Choroid plexus epithelial cell (primary cell): ENCODE measurements at places on chromosomes 3 and 15.
A peak's percentile ranks its signal among the peaks of the same experiment; 100 is the strongest.

DNA sequence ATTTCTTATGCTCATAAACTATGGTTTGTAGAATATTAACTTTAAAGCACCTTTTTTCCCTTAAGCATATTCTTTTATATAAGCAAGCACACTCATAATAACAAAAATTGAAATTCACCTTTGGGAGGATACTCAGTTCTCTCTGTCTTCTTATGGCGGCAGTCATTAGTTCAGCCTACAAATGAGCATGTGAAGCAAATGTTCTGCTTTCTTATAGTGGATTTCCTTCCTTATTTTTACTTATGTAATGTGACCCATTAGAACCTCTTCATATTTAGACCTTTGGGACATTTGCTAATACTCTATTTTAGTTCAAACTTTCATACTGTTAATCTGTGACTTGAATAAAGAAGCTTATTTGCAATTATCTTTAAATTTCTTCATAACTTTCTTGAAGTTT lies at the start of gene P2RY13:
Gene P2RY13 (minus strand): TSS at position 187 of the 400 bp plus-strand sequence. CDS start 21 bp downstream, at position 166.
- DNase-seq: no peak

DNA sequence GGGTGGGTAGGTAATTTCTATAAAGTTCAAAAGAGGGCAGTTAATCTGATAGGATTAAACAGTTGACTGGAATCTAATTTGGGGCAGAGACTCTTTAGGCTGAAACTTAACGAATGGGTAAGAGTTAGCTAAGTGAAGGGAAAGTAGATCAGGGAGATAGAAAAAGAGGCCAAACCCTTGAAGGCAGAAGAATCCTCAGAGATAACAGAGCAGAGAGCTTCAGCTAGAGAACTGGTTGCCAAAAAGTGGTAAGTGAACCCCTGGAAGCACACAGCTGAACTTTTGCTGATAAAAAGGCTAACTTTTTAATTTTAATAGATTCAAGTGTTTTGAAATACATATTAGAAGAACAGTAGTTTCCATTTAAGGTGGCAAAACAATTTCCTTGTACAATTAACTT lies 99.2 kb downstream of the FHIT start:
- no peak for DNase-seq

DNA sequence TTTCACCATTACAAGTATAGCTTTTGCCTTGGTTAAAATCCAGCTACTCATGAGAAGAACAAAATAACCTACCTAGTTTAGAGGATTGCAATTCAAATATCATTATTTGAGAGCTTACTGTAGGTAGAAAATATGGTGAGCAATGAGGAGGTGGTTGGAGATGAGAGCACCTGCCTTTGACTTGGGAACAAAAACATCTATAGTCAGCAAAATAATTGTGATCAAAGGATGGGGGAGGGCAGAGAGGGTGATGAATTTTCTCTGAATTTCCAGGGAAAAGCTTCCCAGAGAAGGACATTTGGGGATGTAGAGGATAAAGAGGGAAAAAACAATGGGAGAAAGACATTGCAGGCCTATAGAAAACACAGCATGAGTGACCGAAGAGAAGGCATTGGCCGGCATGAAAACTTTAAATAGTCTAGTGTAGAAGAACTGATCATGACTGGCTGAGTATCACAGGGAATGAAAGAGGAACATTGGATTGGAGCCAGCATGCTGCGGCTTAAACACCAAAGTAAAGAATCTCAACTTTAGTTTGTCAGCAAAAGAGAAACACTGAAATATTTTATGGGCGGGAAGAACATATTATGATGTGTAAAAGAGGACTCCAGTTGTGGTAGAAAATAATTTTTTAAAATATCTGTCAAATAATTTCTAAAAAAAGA lies 581.3 kb downstream of the UNC13C start:
- no peak for DNase-seq

- no peak for DNase-seq
Observed at GRCh38 chr3:14510838-14511622, 29.1 kb downstream of the GRIP2 start.

- no peak for DNase-seq
Observed at GRCh38 chr15:60235951-60236710, 161.7 kb downstream of the ANXA2 start.

DNA sequence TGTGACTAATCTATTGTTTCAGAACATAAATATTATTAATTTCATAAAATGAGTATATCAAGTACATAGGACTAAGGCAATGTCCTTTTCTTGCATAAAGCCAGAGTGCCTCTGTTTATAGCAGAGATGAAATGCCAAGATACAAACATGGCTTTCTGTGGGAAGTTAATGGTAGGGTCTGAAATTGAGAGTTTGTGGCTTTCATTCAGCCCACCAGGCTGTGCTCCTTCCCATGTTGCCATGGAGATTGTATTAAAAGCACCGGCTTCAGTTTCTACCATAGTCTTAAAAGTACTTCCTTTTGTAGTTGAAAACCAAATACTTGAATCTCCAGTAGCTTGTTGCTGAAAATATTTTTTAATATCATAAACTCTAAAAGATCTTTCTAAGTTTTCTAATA lies 114.0 kb downstream of the LRRC28 start:
- DNase-seq: no peak

DNA sequence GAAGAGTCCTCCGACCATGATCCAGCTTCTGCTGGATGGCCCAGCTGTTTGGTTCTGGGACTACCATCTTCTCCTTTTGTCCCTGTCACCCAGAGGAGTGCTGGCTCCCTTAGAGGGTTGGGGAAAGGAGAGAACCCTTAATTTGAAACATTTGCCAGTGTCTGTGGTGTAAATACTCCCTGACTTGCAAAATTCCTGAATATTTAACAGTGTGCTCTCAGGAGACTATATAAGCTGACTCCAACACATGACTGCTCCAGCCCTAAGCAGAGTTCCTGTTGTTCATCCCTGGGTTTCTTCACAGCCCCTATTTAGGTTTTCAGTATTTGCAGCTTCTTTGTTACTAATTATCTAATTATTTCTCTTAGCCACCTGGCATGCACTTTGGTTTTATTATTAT lies 133.1 kb downstream of the CPNE4 start:
- no peak for DNase-seq

GRCh38 chr3:187992609-187993008 lies 161.3 kb upstream of the LPP start:
- DNase-seq: no peak

GRCh38 chr3:169071003-169071402 lies 592.5 kb downstream of the MECOM start:
- DNase-seq: peak; percentile 77

- DNase-seq: peak; percentile 68
Observed at GRCh38 chr3:157263027-157263426, 103.1 kb upstream of the CCNL1 start.

- no peak for DNase-seq
Observed at GRCh38 chr15:24075420-24076089, 388.4 kb upstream of the NDN start.

DNA sequence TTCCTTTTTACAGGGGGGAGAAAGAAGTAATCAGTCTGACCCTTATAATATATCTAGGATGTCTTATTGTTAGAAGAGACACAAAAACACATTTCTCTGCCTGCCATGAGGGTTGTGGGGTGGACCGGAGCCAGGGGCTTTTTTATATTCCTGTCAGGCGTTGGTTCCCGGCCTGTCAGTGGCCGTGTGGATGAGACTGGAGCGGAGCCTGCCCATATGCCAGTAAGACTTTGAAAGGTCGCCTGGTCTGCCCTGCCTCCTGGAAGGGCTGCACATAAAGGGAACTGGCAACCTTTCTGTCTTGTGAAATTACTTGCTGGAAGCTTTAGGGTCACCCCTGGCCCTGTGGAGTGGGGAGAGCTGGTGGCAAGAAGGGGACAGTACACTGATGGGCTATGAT lies 34.7 kb downstream of the MAP3K13 start:
- DNase-seq: no peak

- no peak for DNase-seq
Observed at GRCh38 chr15:77464129-77464865, 43.6 kb downstream of the HMG20A start.

GRCh38 chr15:60394689-60395097 lies 3.1 kb downstream of the ANXA2 start:
- DNase-seq: peak; percentile 60

DNA sequence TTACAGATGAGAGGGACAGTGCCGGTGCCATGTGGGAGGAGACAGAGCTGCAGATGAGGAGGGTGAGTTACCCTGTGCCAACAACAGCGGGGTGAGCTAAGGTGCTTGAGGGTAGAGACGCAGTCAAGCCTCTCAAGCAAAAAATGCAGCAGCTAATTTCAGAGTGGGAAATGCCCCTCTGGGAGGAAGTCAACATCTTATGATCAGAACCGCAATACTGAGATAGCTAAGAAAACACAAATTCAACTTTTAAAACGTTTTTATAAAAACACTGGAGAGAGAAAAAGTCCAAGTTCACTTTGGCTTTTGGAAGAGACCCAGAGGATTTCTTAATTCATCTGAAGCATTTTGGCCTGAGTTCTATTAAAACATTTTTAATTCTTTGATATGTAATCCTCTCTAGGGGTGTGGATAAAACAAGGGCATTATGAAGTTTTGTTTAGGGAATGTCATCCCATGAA lies 319.2 kb downstream of the SLC9A9 start:
- DNase-seq: peak; percentile 83

GRCh38 chr3:156491192-156491591 lies 63.7 kb downstream of the SSR3 start:
- DNase-seq: no peak

DNA sequence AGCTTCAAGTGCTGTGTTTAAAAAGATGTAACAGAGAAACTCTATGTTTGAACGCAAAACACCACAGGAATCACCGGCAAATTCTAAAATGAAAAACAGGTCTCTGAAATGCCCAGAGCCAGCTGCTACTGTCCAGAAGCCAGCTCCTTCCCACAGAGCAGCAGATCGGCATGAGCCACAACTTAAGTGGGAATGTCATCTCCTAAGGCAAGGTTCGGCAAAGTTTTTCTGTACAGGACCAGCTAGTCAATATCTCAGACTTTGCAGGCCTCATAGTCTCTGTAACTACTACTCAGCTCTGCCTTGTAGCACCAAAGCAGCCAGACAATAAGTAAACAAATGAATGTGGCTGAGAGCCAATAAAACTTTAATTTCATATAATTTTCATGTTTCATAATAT lies 4.9 kb downstream of the PLOD2 start:
- no peak for DNase-seq

- DNase-seq: peak; percentile 21
Observed at GRCh38 chr15:98805434-98806274, 157.3 kb downstream of the IGF1R start.

- DNase-seq: peak; percentile 56
Observed at GRCh38 chr3:71056327-71056726, 527.2 kb downstream of the FOXP1 start.

DNA sequence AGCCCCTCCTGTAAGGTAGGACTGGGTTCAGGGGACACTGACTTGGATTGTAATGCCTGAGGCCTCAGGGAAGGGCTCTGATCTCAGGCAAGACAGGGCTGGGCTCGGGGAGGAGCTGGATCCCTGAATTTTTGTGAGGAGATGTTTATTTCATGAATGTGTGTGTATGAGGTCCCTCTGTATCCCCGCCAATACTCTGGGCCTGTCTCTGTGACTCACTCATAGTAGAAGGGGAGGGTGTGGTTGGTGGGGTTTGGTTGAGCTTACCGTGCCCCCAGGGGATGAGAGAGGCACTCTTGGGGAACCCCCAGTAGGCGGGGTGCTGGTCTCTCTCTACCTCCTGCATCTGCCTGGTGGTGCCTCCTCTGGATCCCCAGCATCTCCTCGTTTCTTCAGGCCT lies 28.1 kb downstream of the RPSA start:
- no peak for DNase-seq

DNA sequence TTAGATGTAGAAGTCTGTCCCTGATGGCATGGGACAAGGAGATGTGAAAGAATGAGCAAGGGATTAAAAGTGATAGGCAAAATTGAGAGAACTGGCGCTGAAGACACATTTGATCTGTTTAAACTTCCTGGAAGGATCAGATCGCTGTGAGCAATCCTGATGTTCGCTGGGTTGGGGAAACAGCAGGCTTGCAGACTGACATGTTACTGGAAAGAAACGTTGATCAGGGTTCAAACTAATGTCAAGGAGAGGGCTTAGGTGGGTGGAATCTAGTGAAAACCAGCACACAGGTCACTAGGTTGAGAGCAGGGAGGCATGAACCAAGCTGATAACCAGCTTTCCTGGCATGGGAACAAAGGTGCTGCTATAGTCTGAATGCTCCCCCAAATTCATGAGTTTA lies 34.5 kb upstream of the SPTSSB start:
- no peak for DNase-seq

DNA sequence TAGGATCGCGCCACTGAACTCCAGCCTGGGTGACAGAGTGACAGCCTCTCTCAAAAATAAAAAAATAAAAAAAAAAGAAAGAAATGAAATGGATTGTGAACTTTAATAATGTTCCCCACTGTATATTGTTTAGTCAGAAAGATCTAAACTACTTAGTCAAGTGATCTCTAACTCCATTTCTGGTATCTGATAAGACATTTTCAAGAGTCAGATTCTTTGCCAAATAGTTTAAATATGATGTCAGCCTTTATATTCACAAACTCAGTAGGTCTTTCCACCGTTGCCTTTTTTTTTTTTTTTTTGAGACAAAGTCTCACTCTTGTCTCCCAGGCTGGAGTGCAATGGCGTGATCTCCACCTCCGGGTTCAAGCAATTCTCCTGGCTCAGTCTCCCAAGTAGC lies 29.0 kb upstream of the OSBPL11 start:
- peak; percentile 58 for DNase-seq

DNA sequence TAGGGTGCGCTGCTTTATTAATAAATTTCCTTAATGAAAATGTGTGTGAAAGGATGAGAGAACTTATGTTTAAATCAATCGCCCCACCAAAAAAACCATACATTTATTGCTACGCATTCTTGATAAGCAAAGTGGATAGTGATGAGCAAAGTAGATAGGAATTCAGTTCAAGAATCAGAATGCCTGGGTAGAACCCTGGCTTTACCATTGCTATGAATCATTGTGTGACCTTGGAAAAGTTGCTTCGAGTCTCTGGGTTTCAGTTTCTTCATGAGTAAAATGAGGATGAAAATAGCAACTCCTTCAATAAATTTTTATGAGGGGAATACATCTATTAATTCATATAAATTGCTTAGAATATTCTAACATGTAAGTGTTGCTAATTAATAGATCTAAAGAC lies 2.6 kb upstream of the ALCAM start:
- DNase-seq: peak; percentile 83

DNA sequence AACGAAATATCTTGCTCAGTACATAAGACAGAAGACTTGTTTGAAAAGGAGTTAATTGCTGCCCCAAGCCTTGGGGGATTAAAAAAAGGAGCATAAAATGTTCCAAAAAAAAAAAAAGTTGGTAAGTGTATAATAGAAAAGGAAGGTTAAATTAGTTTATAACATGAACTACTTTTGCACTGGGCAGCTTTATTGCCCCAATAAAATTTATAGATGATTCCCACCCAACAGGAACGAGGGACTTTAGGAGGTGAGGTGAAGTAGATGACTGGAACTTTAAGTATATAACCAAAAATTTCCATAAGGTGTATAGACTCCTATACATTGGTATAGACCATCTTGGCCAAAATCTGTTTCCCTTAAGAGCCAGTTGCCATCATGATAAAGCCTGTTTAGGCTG lies 14.8 kb downstream of the PPP2R3A start:
- DNase-seq: no peak

GRCh38 chr3:15630646-15631350 lies 29.3 kb downstream of the BTD start:
- peak; percentile 62 for DNase-seq
